ENCODE measurements at places on chromosomes 16 and 17.

DNA sequence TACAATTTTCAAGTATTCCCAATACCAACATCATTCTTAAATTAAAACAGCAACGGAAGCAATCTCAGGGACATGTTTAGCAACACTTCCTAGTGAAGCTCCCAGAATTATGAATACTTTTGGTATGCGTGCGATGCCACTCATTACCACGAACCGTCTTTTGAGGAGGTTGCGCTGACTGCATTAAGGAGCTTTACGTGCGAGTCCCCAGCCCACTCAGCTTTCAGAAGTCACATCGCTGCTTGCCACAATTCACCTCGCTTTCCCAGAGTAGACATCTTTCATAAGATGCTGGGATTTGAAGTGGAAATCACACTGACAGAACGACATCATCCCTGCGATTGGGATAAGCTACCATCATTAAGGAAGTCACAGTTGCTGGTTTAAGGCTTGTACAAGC is 441.6 kb upstream of the HSBP1 start:
- no peak for DNase-seq

- no peak for DNase-seq
These were observed at the start of gene SEC14L1 for GRCh38 chr17:77140878-77141767. Gene SEC14L1, plus strand, starts transcription at chr17:77140969. Its CDS starts 2,628 bp downstream, at chr17:77143597.

GRCh38 chr16:88784074-88784855 is 755 bp downstream of the PIEZO1 start:
- DNase-seq, result no peak

GRCh38 chr17:149231-149630 is 11.9 kb downstream of the SCGB1C2 start:
- no peak for DNase-seq

- DNase-seq, result no peak
These were observed 189.9 kb downstream of the FTO start for GRCh38 chr16:53893731-53894435.

GRCh38 chr17:31581491-31581890 is 190.0 kb downstream of the RAB11FIP4 start:
- DNase-seq, result no peak

DNA sequence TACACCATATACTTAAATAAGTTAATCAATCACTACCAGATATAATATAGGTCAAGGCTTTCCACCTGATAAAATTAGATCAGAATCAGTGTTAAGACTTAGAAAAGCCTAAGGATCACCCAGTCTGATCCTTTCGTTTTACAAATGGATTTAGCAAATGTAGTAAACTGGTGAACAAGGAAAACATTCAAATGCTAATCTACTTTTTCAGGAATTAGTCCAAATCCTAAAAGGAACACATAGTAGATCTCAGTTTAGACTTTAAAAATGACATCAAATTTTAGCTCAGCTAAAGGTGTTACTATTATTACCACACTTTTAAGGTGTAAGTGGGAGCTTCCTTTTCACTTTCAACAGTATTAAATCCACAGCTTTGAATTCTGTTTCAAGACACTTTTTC is 12.0 kb downstream of the PHLPP2 start:
- DNase-seq, result no peak

- DNase-seq, result no peak
These were observed 13.2 kb downstream of the TMEM11 start for GRCh38 chr17:21200590-21201297.

- DNase-seq, result no peak
These were observed 1.4 kb downstream of the DNASE1L2 start for GRCh38 chr16:2237493-2238149.

- DNase-seq, result no peak
These were observed 154.5 kb downstream of the CBLN1 start for GRCh38 chr16:49127103-49127502.

DNA sequence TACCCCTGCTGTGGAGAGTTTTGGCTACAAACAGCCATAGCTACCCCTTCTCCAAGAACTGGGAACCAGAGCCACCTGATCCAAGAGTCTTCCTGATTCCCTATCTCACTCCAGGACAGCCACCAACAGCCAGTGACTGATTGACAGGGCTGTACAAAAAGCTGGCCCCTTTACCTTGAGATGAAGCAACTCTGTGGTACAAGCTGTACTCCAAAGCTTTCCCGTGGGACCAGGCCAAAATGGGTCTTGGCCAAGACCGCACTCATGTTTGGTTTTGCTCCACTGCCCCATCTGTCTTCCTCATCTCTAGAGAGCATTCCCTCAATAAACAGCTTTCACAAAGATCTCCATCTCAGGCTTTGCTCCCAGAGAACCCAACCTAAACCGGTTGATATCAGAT is 43.6 kb downstream of the RNF157 start:
- no peak for DNase-seq

DNA sequence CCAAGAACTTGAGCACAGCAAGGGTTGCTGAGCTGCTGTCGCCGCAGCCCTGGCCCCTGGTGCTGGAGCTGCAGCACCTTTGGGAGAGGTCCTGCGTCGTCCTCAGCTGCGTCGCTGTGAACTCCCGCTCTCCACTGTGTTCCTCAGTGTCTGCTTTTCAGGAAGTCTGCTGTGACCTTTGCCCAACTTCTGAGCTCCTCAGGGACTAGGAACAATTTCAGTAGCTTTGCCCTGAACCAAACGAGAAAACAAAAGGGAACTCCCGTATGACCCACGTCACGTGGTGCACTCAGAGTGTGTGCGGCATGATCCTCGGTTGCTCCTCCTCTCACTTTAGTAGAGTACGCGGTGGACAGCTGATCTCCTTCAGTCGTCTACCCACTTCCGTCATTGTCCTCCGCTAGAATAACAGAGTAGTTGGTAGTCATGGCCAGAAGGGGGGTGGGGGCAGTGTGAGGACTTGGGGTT is 44.2 kb downstream of the WDR45B start:
- no peak for DNase-seq

Measured in cortex of kidney (tissue), 1 donor.